Stimulated activated CD4-positive, alpha-beta T cell treated with anti-CD3 and anti-CD28 coated beads, Interleukin-15, amount 100 ng/mL, for 48 hours (primary cell): ENCODE measurements at places on chromosomes 5 and 9.

- no peak for DNase-seq
These were observed 75.1 kb upstream of the FER start for GRCh38 chr5:108672639-108673038.

DNA sequence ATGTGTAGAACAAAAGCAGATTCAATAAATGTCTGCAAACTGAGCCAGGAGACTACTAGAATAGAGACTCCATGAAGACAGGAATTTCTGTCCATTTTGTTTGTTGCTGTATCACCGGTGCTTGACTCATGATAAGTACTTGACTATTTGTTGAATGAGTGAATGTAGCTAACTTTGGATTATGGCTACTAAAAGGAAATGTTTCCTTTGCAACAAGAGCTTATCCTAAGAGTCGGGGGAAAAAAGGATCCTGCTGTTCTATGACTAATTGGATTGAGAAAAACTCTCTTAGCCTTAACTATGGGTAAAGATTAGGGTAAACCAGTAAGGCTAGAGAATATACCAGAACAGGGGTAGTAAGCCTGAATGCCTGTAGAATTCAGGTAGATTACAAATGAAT, 3.5 kb downstream of the PAIP1 start:
- no peak for DNase-seq

DNA sequence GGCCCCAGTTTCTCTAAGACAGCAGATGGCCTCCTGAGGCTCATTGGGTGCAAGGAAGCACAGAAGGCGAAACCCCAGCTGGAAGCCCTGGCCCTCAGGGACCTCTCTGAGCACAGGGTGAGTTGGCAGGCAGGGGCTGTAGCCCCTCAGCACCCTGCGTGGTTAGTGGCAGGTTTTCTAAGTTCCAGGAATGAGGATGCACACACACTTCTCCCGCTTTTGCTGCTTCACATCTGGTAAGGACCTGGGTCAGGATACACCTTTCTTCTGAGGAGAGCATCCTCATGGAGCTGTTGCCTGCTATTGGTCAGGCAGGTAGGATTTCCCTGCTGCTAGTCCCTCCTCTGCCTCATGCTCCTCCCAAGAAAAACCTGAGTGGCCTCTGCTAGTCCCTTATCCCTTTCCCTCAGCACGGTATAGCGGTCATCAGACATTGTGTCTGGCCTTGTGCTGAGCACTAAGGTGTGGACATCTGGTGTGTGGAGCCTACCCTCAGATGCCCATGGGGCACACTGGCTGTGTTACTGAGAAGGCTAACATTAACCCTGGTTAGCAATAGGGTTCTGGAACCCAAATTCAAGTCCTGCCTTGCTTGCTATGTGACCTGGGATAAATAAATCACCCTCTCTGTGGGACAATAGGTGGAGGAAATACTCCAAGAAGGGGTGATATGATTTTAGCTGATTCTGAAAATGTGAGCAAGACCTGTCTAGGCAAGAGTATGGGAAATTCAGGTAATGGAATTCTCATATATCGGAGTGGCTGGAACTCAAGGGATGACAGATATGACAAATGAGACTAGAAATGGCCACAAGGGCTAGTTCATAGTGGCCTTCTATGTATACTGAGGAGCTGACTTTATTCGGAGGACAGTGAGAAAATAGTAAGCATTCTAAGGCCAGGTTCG, 1.6 kb downstream of the SLC22A4 start:
- DNase-seq: no peak

GRCh38 chr9:116643691-116644090, 43.4 kb upstream of the TRIM32 start:
- no peak for DNase-seq

- no peak for DNase-seq
These were observed 1.3 kb upstream of the NNT start for GRCh38 chr5:43601454-43602260.

DNA sequence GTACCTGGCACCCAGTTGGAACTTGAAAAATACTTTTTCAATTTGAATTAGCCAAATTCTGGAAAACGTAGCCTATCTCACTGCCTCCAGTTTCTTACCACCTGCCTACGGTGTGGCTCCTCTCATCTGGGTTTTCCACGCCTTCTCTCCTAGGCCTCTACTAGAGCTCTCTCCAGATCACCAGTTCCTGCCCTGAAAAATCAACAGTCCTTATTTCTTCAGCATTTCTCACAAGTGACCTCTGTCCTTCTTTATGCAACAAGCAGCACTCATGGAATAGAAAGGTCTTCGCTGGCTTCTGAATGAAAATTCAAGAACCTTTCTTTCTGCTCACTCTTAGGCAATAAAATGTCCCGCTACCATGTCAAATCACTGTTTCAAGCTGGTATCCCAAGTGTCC, 64.8 kb downstream of the PIP5K1B start:
- DNase-seq: no peak

- no peak for DNase-seq
These were observed 145.0 kb downstream of the SLC24A2 start for GRCh38 chr9:19643875-19644274.

GRCh38 chr9:88531920-88532698, 2.9 kb upstream of the NXNL2 start:
- peak; percentile 5 for DNase-seq

DNA sequence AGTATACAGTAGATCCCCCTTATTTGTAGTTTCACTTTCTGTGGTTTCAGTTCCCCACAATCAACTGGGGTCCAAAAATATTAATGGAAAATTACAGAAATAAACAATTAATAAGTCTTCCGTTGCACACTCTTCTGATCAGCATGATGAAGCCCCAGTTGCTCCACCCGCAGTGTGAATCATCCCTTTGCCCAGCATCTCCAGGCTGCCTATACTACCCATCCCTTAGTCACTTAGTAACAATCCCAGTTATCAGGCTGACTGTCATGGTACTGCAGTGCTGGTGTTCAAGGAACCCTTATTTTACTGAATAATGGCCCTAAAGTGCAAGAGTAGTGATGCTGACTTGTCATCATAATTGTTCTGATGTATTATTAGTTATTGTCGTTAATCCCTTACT, 28.9 kb downstream of the SHC3 start:
- DNase-seq: no peak

- DNase-seq: no peak
These were observed 71.9 kb downstream of the ZNF354C start for GRCh38 chr5:179131886-179132585.

GRCh38 chr5:159943326-159943725, 27.0 kb downstream of the ADRA1B start:
- DNase-seq: no peak

DNA sequence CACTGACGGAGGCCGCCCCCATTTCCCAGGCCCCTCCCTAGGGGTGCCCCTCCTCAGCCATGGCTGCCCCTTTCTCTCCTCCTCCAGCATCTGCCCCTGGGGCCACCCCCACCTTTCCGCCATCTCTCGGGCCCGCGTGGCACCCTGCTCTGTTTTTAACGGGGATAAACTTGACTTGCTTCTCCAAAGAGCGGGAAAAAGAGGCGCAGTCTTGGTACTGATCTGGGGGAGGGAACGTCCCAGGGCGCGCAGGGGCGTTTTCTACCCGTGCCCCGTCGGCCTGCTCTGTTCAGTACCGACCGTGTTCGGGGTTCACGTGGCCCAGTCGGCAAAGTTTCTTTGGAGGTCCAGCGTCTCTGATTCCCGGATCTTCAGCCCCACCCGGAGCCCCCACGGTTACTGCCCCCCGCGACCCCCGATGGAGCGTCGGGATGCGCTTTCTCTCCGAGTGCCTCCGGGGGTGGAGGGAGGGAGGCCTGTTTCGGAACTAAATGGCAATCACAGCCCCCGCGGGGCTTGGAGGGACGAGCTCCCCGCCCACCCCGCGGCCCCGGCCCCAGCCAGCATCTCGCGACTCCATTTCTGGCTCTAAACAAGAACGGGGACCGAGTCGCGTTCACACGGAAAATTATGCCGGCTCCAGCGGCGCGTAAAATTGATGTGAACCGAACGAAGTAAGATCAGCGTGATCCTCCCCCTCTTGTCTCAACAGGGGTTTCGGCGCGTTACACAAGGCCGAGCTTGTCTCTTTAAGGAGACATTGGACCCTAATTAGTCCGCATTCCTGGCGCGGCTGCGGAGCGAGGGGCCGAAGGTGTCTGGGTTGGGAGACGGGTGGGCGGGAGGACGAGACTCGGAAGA, 1.1 kb upstream of the TLE4 start:
- DNase-seq: no peak

GRCh38 chr9:70165006-70165602, 93.7 kb upstream of the SMC5 start:
- DNase-seq: no peak

- no peak for DNase-seq
These were observed 265.5 kb upstream of the ZNF608 start for GRCh38 chr5:125011947-125012346.

GRCh38 chr5:36215910-36216309, 25.8 kb downstream of the NADK2 start:
- no peak for DNase-seq

DNA sequence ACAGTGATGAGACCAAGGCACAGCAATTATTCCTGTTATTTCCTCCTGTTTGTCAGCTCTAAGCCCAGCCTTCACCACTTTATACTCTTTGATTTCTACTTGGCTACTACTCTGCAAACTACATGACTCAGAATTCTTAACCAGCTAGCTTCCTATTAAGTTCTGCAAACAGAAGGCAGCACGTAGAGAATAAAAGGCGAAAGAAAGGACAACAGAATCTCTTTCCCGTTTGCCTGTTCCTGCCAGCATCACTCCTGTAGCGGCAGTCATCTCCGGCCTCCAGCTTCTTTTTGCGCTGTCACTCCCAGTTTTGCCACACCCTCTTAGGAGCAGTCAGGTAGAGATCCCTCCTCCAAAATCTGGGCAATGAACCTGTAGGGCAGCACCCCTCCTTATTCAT, 29.9 kb downstream of the DPYSL3 start:
- DNase-seq: no peak

DNA sequence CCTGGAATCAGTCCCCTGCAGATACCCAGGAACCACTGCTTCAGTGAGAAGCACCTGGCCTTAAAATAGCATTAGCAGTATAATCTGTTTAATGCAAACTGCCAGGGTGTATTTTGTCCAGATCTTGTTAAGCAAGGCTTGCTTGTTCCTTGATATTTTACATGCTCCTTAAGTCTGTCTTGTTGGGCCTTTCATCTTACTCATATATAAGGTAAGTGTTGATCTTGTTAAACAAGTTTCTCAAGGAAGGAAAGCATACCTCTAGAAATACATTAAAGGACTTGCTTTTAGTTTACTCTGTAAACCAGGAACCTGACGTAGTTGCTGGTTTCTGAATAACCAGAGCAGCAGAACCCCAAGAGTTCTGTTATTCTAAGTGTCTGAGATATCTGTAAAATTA, 13.7 kb downstream of the HSPA4 start:
- no peak for DNase-seq

DNA sequence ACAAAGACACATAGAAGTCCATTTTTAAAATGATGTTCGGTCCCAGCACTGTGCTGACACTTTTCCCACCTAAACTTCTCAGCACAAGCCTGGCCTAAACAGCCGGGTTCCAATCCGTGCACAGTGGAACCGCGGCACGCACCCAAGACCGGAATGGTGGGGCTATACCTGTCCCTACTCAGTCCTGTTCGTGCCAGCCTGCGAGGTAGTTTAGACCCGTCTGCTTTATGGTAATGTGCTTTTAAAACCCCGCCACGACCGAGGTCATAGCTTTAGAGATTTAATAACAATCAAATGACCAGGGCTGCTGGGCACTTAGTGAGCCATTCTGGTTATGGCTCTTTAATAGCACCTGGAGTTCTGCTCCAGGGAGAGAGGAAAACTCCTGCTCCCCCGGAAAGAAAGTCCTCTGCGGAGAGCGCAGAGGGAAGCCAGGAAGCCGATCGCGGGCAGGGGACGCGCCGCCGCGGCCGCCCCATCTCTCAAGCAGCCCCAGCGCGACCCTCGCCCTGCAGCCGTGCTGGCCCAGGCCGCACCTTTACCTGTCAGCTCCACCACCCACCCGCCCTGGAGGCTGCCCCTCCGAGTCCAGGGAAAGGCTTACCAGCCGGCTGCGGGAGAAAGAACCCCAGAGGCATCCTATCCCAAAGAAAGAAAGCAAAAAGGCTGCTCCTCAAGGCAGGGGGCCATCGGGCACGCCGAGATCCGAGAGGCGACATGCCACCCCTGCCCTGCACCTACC, 511 bp downstream of the ARL15 start:
- no peak for DNase-seq

GRCh38 chr9:27387722-27388121, 90.8 kb upstream of the EQTN start:
- DNase-seq: no peak

GRCh38 chr9:72592502-72593403, 71.3 kb downstream of the TMC1 start:
- DNase-seq: no peak

- DNase-seq: no peak
These were observed 530.8 kb downstream of the SPATA31D1 start for GRCh38 chr9:82519332-82519731.
